ENCODE measurements at places on chromosomes 5 and 9. TPM values are rescaled to one million over a fixed set of nuclear protein-coding genes. Genes with fewer than 3 reads are reported as not detected.
A peak's percentile ranks its signal among the peaks of the same experiment; 100 is the strongest.

DNA sequence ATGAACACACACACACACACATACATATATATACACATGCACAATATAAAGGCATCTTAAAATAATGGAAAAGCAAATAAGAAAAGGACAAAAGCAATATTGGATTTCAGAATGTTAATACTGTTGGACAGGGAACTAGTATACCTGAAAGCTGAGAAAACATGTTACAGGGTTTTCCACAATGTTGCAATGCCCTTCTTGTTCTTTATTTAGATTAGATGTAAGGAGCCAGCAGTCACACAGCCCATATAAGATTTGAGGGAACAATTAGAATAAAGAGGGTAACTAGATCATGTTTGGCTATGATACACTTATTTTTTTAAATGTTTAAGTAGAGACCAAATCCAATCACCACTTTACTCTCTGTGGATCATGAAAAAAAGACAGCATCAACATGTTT lies 61.7 kb downstream of the SH3TC2 start:
- DNase-seq, result no peak

- no peak for DNase-seq
Observed at GRCh38 chr5:22892441-22892840, 39.3 kb upstream of the CDH12 start.

DNA sequence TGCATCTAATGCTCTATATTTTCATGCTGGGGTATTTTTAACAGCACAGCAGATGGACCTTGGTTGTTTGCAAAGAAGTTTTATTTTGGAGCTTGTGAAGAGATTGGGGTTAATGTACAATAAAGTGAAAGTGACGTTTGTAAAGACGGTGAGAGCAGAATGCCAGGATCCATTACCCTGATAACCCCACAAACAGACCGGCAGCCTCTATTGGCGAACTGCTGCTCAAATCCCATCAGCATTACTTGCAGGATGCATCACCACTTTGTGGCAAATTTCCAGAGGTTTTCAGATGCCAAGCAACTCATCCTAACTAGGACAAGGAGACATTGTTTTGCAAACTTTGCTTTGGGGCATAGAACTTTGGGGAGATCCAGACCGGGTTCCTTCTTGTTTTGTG lies 383.3 kb upstream of the ZNF462 start:
- DNase-seq, result peak; percentile 3

GRCh38 chr5:110377361-110377760 lies 349.1 kb downstream of the TMEM232 start:
- DNase-seq, result peak; percentile 62

DNA sequence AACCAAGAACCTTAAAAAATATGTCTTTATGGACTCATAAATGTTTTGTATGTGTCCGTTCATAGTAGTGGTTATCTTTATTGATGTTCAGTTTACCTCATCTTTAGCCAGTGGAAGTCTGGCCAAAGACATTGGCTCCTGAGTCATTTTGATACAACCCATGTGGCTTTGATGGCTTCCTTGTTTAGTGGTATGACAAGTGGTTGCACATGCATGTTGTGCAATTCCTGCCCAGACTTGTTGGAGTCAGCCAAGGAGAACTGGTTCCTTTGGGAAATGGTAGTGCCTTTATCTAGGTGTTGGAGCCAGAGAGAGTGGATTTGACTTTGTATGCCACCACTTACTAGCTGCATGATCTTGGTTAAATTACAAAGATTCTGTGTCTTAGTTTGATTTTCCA lies 94.3 kb downstream of the RPS23 start:
- peak; percentile 14 for DNase-seq

DNA sequence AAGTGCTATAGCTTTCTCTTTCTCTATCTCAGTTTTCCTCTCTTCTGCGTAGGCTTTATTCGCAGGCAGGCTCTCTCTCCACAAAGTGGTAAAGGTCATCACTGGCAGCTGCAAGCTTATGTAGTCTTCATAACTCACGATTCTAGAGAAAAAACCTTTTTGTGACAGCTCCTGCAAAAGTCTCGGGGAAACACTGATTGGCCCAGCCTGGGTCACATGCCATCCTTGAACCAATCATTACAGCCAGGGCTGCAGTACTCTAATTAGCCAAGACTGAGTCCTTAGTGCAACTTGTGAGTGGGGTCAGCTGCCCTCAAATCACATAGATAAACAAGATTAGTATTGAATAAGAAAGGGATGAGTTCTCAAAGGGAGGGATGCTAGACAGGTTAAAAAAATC lies 18.3 kb upstream of the FRMPD1 start:
- DNase-seq, result no peak

- no peak for DNase-seq
Observed at GRCh38 chr9:107699231-107699630, 209.7 kb upstream of the KLF4 start.

DNA sequence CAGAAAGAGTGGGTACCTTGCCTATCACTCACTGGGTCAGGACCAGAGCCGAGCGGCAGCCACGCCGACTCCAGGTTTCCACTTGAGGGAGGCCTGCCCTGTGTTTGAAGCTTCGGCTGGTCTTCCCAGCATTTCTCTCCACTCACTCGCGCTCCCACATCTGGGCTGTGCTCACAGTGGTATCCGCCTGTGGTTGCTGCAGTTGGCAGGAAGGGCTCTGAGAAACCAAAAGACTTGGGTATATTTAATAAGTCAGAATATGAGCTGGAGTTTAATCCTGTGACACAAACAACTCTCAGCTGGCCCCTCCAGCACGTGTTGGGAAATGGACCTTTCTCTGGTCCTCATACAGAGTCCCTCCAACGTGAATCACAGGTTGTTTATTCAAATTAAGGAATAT lies 70.9 kb downstream of the SPRY4 start:
- peak; percentile 15 for DNase-seq

GRCh38 chr5:72654231-72654630 lies 147.0 kb upstream of the ZNF366 start:
- no peak for DNase-seq

GRCh38 chr9:69425136-69425801 lies 100.3 kb downstream of the ENTREP1 start:
- no peak for DNase-seq

DNA sequence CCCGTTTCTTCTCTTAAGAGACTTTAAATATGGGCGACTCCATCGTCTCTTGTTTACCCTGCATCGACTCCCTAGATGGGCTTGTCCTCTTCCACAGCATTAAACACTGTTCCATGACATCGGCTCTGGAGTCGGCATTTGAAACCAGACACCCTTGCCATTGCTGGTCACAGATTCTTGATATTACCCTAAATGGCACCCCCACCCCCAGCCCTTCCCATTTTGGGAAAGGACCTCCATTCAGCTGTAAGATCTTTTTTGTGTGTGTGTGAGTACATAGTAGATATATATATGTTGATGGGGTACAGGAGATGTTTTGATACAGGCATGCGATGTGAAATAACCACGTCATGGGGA lies 51.1 kb upstream of the SH3PXD2B start:
- no peak for DNase-seq

- DNase-seq, result peak; percentile 91
Observed at GRCh38 chr5:127813633-127814587, 110.7 kb downstream of the CCDC192 start.

GRCh38 chr5:376799-377325 lies 55.3 kb downstream of the AHRR start:
- DNase-seq, result no peak

GRCh38 chr9:27800159-27800558 lies 226.9 kb upstream of the C9orf72 start:
- DNase-seq, result no peak

DNA sequence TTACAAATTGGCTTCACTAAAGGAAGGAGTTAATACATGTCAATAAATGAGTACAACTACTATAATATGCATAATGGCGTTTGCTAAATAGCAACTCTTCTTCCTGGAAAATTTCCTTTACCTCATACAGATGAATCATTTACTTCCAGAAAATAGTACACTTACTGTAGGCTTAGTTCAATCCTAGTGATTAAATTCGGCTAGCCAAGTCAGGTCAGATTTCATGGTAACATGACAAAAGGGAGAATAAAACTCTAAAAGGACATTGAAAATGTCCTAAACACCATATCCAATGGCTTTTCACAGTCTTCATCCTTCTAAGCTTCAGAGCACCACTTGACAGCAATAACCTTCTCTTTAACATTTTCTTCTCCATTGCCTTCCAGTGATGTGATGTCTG lies 42.1 kb upstream of the ZFAND5 start:
- DNase-seq, result no peak

DNA sequence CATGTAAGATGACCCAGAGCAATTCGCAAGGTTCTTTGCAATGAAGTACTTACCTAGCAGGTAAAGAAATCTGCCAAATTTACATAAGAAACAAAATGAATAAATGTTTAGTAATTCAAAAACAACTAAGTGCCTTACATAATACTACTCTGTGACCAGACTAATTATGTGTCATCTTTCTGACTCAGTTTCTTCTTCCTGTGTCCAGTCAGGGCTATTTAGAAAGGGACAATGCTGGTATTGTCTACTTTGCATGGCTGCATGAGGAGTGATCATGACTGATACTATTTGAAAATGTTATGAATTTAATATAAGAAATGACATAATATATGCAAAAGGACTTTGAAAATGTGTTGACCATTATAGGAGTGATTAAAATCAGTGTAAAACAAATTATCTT lies 210.0 kb downstream of the TMEM161B start:
- DNase-seq, result no peak

GRCh38 chr5:50968356-50969149 lies 302.1 kb downstream of the PARP8 start:
- DNase-seq, result no peak

DNA sequence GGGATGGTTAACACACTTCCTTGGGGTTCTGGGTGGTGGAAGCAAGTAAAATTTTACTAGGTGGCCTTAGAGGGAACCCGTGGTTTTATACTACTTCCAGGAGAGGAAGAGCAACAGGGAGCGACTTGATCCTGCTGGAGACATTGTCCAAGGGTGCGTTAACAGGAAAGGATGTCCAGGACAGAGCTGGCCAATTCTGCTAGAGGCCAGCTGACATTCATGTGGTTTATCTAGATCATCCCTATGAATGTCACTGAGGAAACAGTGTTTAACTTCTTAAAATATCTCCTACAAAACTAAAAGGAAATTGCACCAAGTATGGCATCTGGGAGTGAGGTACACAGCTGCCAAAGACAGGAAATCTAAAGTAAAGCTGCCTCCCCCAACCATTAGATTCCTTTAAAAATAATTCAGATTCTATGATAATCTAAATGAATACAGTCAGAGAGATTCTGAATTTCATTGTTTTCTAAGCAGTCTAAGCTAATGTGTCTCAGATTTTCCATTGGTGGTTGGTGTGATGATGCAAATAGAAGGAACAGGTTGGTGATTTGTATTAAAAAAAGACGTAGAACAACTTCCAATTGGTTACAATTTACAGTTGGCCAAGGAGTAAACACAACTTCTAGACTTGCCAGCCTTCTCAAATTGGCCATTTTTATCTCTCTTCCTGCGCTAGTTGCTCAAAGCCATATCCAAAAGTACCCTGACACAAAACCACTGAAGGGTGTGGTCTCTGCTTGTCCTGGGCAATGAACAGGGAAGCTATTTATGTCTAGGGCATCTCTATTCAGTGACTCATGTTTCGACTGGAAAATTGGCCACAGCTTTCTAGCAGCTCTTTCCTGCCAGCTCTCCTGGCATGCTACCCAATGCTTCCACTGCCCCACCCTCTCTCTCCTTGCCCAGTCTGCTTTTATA lies 574.7 kb upstream of the MEF2C start:
- DNase-seq, result peak; percentile 80

DNA sequence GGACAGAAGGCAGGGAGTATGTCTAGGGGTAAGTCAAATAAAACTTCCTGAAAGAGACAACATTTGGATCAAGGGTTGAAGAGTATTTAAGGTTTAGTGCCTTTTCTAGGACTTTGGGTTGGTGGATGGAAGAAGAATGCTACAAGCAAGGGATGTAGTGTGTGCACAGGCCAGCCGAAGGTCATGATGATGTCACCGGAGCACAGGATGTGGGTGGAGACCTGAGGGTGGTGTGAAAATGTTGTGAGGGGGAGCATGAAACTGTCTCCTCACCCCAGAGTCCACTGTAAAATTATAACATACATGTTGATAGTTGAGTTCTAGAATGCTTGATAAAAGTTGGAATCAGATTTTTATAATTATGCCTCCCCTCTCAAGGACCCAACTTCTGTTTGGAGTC lies 553.3 kb upstream of the SGCD start:
- DNase-seq, result no peak

DNA sequence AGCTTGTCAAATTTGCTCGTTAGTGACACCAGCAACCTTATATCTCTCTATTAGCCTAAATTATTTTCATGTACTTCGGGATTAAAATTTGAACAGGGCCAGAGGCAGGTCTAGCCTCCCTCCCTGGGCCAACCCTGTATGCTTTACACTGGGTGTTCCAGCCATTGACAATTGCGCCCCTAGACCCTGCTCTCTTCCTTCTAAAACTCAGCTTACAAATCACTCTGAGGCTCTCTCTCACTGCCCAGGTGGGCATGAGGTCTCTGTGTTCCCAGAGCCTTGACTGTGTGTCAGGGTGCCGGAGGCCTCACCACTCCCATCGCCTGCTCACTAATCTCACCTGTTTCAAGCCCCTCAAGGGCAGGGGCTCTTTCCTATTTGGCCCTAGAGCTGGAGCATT lies 6.4 kb upstream of the CFAP90 start:
- no peak for DNase-seq

SNCAIP gene
- total RNA-seq, result 0.84 TPM

RPP25L gene
- total RNA-seq, result 13.9 TPM

STPG3 gene
- not detected for total RNA-seq

PLGRKT gene
- 10.6 TPM for total RNA-seq

GRXCR2 gene
- total RNA-seq, result not detected

ACTBL2 gene
- total RNA-seq, result 11.6 TPM

PCDHGB7 gene
- total RNA-seq, result 22.4 TPM

FAF2 gene
- total RNA-seq, result 56.2 TPM

LCN6 gene
- not detected for total RNA-seq

FANCC gene
- total RNA-seq, result 10.3 TPM

TYRP1 gene
- total RNA-seq, result 0.26 TPM

C1QTNF2 gene
- total RNA-seq, result 0.64 TPM
